ENCODE measurements at places on chromosomes 11 and 22.

DNA sequence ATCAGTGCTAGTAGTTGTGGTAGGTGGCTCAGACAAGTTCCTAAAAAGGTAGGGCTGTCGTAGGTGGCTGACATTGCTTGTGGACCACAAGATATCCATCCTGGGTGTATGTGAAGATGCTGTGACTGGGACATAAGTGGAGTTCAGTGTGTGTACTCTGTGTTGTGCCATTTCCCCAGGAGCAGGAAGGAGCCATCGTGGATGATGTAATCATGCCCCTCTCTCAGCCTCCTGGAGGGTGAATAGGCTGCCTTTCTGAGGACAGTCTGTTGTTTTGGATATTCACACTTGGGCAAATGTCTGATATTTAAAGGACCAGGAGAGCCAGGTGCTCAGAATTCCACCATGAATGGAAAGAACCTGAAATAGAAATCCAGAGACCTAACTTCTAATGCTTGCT lies 2.7 kb downstream of the HEPHL1 start:
- DNase-seq = no peak

- no peak for DNase-seq
Observed at GRCh38 chr11:9990221-9990973, 303.6 kb downstream of the SBF2 start.

DNA sequence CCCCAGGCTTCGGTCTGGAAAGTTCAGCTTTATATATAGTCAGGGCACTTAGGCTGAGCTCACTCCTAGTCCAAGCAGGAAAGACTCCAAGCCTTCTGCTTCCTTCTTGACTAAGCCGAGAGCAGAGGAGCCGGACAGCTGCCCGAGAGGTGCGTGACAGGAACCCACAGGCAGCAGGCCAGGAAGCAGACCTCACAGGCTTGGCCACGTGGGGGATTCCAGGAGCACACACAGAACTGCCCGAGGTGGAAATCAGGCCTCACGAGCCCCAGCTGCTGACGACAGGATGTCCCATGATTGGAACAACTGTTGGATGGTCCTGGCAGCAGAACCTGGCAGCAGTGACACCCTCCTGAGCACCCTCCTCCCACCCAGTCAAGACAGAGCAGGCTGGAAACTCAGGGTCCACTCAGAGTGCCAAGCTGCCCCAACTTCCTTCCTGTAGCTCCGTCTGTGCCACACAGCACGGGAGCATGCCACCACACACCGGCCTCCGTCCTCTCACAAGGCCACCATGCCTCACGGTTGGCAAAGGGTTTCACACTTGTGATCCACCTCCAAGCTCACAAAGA lies 5.4 kb downstream of the PLA2G6 start:
- DNase-seq = no peak

DNA sequence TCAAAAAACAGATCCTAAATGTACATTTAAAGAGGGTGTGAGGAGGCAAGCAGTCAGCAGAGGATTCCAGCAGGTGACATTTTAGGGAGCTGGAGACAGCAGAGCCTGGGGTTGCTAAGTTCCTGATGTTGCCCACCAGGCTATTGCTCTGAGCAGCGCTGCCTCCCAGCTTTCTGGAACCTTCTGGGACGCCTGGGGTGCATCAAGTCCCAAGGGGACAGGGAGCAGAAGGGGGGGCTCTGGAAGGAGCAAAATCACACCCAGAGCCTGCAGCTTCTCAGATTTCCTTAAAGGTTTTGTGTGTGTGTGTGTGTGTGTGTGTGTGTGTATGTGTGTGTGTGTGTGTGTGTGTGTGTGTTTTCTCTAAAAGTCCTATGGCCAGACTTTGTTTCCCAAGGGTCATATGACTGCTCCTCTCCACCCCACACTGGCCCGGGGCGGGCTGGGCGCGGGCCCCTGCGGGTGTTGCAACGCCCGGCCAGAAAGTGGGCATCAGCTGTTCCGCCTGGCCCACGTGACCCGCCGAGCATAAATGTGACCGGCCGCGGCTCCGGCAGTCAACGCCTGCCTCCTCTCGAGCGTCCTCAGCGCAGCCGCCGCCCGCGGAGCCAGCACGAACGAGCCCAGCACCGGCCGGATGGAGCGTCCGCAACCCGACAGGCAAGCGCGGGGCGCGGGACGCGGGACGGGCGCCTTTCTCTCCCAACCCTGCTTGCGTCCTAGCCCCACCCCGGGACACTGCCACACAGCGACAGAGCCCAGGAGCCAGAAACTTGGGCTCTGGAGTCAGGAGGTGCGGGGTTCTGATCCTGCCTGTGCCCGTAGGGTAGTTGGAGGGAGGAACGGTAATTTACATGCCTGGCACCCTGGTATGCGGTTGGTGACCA lies at the start of gene HMOX1:
HMOX1 (plus strand) TSS at position 560 of the 887 bp plus-strand sequence; CDS start at position 638, 78 bp downstream.
- no peak for DNase-seq

- DNase-seq = no peak
Observed at GRCh38 chr11:128551058-128551457, 36.3 kb downstream of the ETS1 start.

DNA sequence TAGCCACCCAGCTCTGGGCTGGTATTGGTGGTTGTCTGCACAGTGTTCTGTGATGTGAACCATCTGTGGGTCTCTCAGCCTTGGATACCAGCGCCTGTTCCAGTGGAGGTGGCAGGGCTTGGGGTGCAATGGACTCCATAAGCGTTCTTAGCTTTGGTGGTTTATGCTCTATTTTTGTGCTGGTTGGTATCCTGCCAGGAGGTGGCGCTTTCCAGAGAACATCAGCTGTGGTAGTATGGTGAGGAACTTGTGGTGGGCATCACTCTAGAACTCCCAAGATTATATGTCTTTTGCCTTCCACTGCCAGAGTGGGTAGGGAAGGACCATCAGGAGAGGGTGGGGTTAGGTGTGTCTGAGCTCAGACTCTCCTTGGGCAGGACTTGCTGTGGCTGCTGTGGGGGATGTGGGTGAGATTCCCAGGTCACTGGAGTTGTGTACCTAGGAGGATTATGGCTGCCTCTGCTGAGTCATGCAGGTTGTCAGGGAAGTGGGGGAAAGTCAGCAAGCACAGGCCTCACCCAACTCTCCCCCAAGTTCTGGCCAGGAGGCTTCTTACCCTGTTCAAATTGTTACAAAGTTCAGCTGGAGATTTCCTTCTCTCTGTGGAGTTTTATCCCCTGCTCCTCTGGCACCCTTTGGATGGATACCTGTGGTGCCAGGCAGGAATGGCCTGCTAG lies 47.2 kb downstream of the MRGPRX2 start:
- DNase-seq = no peak

GRCh38 chr22:39300186-39300830 lies 19.1 kb downstream of the RPL3 start:
- no peak for DNase-seq

DNA sequence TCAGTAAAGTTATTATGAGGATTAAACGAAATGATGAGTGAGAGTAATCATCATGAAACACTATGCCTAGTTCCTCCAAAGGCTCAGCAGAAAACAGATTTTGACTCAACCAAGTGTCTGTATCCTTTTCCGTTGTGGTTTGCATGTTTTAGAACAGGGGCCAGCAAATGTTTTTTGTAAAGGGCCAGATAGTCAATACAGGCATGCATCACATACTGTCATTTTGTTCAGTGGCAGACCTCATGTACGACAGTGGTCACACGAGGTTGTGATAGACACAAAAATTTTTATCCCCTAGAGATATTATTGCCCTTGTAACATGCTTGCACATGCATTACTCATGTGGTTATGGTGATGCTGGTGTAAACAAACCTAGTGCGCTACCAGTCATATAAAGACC lies 81.9 kb upstream of the SLC25A18 start:
- DNase-seq = no peak

DNA sequence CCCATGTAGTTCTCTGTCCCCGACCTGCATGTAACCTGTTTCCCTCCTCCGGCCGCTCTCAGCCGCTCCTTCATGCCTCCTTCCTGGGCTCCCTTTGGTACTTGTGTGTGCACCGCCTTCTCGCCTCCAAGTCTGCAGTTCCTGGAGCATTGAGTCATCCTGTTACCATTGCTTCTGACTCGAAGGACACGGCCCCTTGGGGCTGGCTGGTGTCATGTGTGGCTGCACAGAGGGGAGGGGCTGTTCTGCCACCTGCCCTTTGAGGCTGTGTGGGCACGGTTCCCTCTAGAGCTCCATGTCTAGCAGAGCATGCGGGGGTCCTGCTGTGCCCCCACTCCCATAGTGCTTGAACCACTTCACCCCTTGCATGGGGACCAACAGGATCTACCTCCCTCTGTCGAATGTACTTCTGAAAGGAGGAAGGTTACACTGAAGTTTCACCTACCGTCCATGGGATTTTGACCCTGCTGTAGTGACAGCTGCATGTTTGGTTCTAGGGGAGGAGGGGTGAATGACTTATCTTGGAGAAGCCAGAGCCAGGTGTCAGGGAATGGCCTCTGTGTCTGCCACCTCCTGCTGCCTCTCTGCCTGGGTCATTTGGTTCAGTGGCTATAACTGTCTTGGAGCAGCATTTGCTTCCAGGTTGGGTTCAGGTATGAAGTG lies 39.6 kb downstream of the BCR start:
- peak; percentile 20 for DNase-seq

DNA sequence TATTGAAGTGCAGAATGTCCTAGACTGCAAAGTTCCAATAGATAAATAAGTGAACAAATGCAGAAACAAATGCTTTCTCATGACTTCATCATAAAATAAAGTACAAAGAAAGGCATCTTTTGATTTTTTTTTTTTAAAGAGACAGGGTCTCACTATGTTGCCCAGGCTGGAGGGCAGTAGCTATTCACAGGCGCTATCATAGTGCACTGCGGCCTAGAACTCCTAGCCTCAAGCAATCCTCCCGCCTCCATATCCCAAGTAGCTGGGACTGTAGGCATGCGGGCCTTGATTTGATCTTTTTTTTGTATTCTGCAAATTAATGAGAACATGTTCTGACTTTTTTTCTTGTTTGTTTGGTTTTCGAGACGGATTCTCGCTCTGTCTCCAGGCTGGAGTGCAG lies 2.4 kb downstream of the ARCN1 start:
- DNase-seq = no peak

GRCh38 chr22:27164781-27165503 lies 507.6 kb downstream of the MIAT start:
- DNase-seq = no peak

DNA sequence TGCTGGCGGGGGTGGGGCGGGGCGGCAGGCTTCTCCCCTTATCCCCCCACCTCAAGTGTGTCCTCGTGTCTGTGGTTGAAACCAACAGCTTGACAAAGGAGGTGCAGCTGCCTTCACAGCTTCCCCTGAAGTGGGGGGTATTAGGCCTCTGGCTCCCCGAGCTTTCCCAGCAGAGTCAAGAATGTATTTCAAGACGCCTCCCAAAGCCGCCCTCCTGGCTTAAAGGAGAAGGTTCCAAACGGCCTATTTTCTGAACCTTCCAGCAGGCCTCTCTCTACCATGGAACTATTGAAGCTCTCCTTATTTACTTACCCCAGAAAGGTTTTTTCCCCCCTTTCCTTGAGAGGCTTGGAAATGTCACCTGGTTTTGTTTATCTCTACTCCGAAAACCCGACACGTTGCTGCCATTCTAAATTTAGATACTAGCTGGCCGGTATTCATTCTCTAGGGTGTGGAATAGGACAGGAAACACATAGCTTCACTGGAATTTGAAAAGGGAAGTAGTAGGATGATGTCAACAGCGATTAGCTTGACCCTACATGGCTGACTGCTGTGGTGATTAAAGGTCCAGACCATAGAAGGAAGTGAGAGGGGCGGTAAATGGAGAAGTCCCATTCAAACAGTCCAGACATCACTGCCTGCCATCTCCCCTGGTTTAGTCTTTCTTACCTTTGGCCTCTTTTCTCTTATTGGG lies 671 bp upstream of the PICALM start:
- no peak for DNase-seq

DNA sequence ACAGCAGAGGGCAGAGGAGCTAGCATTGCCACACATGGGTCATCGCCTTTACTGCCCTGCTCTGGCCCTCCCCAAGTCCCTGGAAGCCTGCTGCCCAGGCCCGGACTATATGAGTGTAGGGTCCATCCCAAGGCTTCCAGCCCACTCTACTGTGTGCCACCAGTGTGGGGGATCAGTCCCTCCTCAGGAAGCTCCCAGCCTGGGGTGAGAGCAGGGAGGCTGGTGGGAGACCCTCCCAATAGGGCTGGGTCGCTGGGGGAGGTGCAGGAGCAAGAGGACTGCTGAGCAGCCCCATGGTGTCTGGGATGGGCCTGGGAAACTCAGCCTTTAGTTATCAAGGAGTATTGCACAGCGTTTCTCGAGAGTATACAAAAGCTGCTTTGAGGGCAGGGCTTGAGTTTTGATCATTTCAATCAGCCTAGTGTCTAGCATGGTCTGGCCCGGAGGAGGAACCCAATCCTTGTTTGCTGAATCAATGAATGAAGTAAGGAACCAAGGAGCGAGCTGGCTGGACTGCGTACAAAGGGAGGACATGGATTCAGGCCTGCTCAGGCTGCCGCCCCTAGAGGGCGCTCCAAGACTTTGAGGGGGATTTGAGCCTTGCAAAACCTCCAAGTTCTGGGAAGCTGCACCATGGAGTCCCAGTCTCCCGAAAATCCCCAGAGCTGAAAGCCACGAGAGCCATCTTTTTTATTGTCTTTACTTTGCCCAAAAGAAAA lies 89.0 kb upstream of the PARVA start:
- DNase-seq = no peak

DNA sequence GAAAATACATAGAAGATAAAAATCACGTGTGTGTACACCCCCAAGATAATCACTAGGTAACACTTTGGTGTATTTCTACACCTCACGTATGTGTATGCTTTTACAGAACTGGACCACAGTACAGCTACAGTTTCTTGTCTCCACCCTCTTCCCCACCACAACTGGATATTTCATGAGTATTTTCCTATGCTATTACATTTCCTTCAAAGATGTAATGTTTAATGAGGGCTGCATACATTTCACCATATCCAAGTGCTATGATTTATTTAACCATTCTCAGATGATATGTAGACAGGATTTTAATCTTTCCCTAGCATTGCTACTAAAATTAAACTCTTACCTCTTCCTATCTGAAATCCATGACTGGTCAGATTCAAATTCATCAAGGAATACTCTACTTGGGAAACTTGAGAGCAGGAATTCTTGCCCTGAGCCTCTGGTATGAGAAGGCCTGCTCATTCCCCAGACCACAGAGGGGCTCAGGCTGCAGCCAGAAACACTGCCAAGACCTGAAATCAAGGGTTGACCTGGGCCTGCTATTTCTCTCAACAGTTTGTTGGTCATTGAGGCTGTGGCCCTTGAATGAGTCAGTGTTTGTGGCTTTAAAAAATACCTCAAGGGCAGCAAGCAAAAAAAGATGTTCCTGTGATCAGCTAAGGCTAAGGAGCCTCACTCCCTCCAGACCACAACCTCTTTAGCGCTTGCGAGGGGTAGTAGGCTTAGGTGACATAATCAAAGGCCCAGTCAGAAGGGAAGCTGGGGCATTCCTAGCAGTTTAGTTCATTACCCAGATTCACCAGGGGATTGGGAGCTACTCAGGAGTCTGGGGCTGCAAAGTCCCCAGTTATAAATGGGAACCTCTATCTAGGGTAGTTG lies 55.5 kb downstream of the ABTB2 start:
- no peak for DNase-seq

- DNase-seq = no peak
Observed at GRCh38 chr11:36390963-36391471, 94.9 kb downstream of the PRR5L start.

DNA sequence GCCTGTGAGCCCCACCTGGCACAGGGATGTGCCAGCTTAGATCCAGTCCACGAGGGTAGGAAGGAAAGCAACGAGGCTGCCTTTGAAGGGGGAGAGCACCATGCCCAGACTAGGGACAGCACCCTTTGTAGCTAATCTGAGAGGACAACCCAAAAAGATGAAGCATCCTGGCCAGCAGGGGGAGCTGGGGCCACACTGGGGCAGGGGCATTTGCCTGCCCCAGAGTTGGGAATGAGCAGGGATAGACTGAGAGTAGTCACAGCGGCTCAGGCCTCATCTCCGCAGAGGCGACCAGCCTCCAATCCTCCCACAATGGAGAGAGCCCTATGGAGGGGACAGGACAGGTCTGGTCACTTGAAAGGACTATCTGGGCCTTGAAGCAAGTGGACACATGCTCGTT lies 16.4 kb downstream of the LMO1 start:
- DNase-seq = no peak
